Kidney (tissue), 22 donors: ENCODE measurements at places on chromosomes 4 and X. TPM values are rescaled to one million over a fixed set of nuclear protein-coding genes. Genes with fewer than 3 reads are reported as not detected.

Gene MGARP
- 4.3 TPM for polyA plus RNA-seq

Gene GPR50
- not detected for polyA plus RNA-seq

Gene RASGEF1B
- 8.3 TPM for polyA plus RNA-seq

Gene FOXP3
- 0.45 TPM for polyA plus RNA-seq

Gene ADH7
- not detected for polyA plus RNA-seq

Gene C4orf54
- polyA plus RNA-seq = 0.56 TPM

Gene TMEM144
- 3.3 TPM for polyA plus RNA-seq

Gene STK32B
- 18.1 TPM for polyA plus RNA-seq

Gene GAGE13
- polyA plus RNA-seq = not detected

Gene RIBC1
- 6.4 TPM for polyA plus RNA-seq

Gene GAGE12E
- not detected for polyA plus RNA-seq

Gene ZMAT1
- polyA plus RNA-seq = 8.5 TPM

Gene SHROOM3
- polyA plus RNA-seq = 5.5 TPM

Gene CT45A2
- polyA plus RNA-seq = not detected

Gene CFAP47
- polyA plus RNA-seq = not detected

Gene TRIM61
- polyA plus RNA-seq = 0.30 TPM

Gene GAGE2A
- not detected for polyA plus RNA-seq

Gene ATP2B3
- 0.37 TPM for polyA plus RNA-seq

Gene RHOXF1
- polyA plus RNA-seq = 0.97 TPM

Gene HPGD
- 42.5 TPM for polyA plus RNA-seq

Gene PDHA2
- polyA plus RNA-seq = not detected

Gene PHKA1
- polyA plus RNA-seq = 2.6 TPM

Gene CCSER1
- polyA plus RNA-seq = 4.2 TPM

Gene ARHGEF9
- 20.0 TPM for polyA plus RNA-seq

Gene MAGEA1
- not detected for polyA plus RNA-seq

Gene SORCS2
- 6.1 TPM for polyA plus RNA-seq

Gene PWWP3B
- 2.0 TPM for polyA plus RNA-seq

Gene UGT2B11
- polyA plus RNA-seq = not detected

Gene RTL5
- 5.7 TPM for polyA plus RNA-seq

Gene RAB33A
- not detected for polyA plus RNA-seq

Gene PABPC1L2A
- polyA plus RNA-seq = not detected

Gene TCEAL5
- polyA plus RNA-seq = 2.6 TPM

Gene VCX3B
- 0.60 TPM for polyA plus RNA-seq

Gene CENPVL2
- polyA plus RNA-seq = not detected

Gene FHIP1A
- 0.80 TPM for polyA plus RNA-seq

Gene MED12
- polyA plus RNA-seq = 5.2 TPM

Gene SLC7A11
- polyA plus RNA-seq = 0.04 TPM

Gene FHL1
- polyA plus RNA-seq = 44.0 TPM

Gene ARSJ
- 3.6 TPM for polyA plus RNA-seq

Gene SSX3
- not detected for polyA plus RNA-seq

Gene CITED1
- 1.5 TPM for polyA plus RNA-seq
